ENCODE measurements at places on chromosomes 3 and 15.
A peak's percentile ranks its signal among the peaks of the same experiment; 100 is the strongest.

- DNase-seq = no peak
Observed at GRCh38 chr3:101212730-101213129, 107.6 kb downstream of the IMPG2 start.

- no peak for DNase-seq
Observed at GRCh38 chr3:125257536-125257935, 45.0 kb upstream of the SLC12A8 start.

DNA sequence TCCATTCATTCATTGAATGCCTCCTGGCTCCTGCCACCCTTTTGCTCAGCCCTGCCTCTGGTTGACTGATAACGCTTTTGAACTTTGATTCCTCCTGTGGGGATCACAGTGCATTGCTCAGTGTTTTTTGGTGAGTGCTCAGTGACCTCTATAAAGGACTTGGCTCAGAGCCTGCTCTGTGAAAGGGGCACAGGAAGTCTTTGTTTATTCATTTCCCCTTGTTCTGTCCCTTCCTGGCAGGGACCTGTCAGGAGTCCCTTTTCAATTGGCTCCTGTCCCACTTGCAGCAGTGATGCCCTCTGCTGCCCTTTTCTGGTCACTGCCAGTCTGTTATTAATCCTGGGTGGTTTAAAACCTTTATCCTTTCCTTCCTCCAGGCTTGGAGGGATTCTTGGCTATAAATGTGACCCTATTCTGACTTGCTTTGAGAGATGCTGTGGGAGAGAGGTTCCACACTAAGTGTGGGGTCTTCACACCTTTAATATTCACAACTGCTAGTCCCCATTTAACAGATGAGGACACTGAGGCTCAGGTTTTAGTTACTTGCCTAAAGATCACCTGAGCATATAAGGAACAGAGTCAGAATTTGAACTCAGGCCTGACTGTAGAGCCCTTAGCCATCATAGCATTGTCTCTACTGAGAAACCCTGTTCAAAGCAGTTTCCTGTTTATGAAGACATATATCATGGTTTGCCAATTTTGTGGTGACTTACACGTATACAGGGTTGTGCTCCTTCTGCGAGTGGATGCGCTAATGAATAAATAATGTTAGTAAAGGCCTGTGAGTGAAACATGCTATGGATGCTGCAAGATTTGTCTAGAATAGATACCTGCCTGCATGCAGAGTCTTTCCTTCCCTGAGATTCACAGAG is 23.2 kb upstream of the TATDN2 start:
- peak; percentile 26 for DNase-seq

DNA sequence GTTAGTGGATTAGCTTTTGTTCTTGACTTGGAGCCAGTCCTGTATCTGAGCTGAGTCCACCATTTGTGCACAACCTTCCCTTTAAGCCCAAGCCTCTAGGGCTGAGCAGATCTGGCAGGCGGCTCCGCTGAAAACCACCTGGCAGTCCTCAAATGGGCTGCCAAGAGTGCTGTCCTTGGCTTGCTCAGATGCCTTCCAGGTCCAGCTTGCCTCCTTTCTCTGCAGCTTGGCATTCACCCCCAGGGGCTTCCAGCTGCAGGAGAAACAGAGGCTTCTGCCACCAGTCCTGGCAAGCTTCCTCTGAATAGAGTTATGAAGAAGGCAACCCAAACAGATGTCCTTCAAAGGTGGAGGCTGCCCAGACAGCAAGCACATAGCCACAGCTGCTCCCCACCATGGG is 96.7 kb downstream of the LRTM1 start:
- no peak for DNase-seq

- DNase-seq = no peak
Observed at GRCh38 chr3:93988283-93988682, 8.3 kb downstream of the ARL13B start.

DNA sequence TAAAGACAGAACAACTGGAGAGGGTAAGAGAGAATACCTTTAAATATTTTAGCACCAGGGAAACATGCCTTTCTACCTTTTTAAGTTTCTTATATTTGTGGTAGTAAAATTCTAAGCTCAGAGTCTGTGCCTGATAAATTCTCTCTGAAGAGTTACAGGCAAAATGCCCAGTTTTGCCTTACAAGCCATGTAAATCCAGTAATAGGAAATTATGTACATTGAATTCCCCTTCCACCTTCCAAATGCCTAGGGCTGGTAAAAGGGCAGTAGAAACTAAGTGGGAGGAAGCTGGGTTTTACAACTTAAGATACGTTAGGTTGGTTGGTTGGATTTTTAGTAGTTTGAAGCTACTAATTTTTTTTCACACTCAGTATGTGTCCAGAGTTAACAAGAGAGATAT is 43.1 kb upstream of the TP63 start:
- DNase-seq = no peak

DNA sequence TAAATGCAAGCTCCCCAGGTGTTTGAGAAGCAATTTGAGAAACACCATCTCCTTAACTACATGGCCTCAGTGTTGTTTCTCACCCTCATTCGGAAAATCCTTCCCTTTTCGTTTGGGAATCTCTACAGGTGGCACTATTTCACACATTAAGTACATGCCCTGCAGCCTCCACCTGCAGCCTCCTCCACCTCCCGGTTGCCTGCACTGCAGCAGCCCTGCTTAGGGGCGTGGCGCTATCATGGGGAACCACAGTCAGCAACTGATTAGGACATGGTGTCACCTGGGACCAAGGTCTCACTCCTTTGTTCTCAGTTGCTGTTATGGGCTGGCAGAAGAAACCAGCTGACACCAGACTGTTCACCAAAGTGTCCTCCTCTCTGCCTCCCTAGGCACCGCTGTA is 11.7 kb upstream of the ZNF774 start:
- no peak for DNase-seq
